GM04503 (cell line): ENCODE measurements at places on chromosomes 7 and 10.
A peak's percentile ranks its signal among the peaks of the same experiment; 100 is the strongest.

- no peak for DNase-seq
Observed at GRCh38 chr7:18202315-18203045, 174.8 kb upstream of the PRPS1L1 start.

DNA sequence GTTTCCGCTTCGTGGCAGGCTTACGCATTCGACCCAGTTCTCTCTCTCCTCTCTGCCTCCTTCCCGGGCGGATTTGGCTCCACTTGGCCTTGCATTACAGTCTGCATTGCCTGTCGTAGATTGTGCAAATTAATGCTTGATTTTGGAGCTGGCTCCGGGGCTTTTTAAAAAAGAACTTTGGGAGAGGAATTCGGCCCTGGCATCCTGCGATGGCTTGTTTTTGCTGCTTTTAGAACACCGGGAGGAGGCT, 767 bp downstream of the EIF4EBP2 start:
- no peak for DNase-seq

DNA sequence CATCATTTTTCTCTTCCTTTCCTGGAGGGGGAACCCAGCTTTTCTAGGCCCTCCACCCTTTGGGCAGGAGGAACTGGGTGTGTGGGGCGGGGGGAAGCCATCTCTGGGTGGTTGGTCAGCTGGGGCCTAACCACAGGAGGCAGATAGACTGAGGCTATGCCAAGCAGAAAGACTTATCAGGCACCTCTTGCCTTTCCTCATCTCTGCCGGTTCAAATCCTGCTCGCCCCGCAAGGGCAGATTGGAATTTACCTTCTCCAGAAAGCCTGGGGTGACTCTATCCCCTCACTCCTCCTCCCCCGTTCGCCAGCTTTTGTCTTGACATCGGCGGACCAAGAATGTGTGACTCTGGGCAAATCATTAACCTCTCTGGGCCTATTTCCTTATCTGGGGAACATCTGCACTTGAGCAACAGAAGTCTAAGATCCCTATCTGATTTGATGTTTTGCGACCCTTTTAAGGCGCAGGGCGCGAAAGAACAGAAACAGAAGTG, 584 bp upstream of the GARS1 start:
- no peak for DNase-seq

- DNase-seq: no peak
Observed at GRCh38 chr10:104274762-104275721, 6.1 kb downstream of the GSTO2 start.

DNA sequence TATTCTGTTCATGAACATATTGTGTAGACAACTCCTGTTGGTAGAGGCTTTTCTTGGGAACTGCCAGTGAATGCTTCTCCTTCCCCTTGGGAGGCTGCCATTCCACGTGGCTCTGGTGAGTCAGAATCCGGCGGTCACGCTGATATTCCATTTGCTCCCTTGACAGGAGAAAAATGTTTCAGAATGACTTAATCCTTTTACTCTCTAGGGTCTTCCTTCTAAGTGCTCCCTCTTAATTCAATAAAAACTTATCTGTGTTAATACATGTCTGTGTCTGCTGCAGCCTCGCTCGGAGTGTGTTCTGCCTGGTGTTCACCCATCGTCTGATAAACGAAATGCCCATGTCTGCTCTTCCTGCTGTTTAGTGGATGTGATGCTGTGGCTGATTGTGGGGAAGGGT, 278.6 kb downstream of the ARHGAP12 start:
- peak; percentile 69 for DNase-seq

GRCh38 chr7:103432712-103433111, 13.3 kb downstream of the SLC26A5 start:
- DNase-seq: no peak

GRCh38 chr7:151756076-151756731, 120.7 kb downstream of the PRKAG2 start:
- DNase-seq: no peak

DNA sequence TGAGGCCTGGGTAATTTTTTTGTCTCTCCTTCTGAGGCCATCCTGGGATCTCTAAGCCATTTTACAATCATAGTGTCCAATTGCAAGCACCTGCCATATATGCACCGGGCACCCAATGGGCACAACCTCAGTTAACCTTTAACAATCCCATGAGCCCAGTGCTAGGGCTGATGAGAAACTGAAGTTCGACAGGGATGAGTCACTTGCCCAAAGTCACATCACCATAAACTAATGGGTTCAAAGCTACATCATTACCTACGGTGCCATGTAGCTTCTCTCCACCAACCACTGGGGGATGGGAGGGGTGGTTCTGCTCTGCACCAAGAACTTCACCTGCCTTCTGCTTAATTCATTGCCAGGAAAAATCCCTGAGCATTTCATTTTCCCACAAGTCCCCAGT, 95.8 kb upstream of the ZNF716 start:
- no peak for DNase-seq

- DNase-seq: no peak
Observed at GRCh38 chr7:39952374-39952773, 2.3 kb downstream of the CDK13 start.

GRCh38 chr10:78279756-78280155, 246.1 kb downstream of the RPS24 start:
- DNase-seq: no peak

GRCh38 chr10:63667596-63668480, 146.6 kb downstream of the REEP3 start:
- no peak for DNase-seq

DNA sequence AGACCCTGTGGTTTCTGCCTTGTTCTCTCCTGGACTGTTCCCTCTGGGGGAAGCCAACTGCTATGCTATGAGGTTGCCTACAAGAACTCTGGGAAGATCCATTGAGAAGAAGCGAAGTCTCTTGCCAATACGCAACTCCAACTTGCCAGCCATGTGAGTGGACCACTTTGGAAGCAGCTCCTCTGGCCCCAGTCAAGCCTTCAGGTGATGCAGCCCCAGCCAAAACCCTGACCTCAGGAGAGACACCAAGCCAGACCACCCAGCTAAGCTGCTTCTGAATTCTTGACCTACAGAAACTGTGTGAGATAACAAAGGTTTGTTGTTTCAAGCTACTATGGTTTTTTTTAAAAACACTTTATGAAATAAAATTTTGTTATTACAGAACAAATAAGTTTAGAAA, 20.2 kb upstream of the MYL7 start:
- DNase-seq: no peak

GRCh38 chr7:2508327-2509215, 11.0 kb upstream of the LFNG start:
- DNase-seq: no peak

GRCh38 chr10:35446439-35446838, 110.1 kb downstream of the CCNY start:
- no peak for DNase-seq

DNA sequence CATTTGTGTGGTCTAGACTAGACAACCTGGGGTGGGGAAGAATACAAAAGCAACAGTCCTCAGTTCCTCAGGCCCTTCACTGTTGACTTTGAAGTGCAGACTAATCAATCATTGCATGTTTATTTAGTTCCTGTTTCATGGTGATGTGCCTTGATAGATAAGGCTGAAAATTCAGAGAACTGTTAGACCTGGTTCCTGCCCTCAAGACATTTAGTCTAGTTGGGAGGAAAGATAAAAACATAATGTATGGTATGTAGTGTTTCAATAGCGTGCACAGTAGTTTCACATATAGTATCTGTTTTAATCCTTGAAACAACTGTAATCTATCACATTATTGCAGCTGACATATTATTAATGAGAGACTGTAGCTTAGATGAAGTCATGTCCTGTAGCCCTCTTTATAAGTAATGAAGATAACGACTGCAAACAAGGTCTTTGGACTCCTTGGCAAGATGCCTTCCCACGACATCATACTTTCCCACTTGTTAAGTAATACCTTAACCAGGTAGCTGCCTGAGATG, 124.0 kb downstream of the CELF2 start:
- DNase-seq: no peak

- DNase-seq: no peak
Observed at GRCh38 chr7:50565977-50566376, 772 bp upstream of the DDC start.

DNA sequence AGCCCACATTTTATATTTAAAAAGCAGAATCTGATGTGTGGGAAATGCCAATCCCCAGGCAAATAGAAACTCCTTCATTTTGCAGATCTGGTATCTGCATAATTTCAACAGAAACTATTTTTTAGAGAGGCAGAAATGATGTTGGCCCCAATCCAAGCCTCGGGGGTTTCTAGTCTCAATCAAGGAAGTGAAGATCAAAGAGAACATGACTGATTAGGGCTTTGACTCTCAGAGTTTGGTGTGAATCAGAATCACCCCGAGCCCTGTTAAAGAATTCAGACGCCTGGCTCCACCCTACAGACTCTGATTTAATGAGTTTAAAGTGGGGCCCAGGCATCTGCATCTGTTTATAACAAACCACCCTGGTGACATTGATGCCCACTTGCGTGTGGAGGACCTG, 36.7 kb upstream of the UBE2H start:
- no peak for DNase-seq

GRCh38 chr10:11245510-11245909, 227.8 kb downstream of the CELF2 start:
- no peak for DNase-seq

GRCh38 chr10:49076741-49077521, 38.4 kb downstream of the VSTM4 start:
- no peak for DNase-seq

- no peak for DNase-seq
Observed at GRCh38 chr7:84583331-84583730, 388.7 kb upstream of the SEMA3A start.

GRCh38 chr10:101896225-101896877, 52.8 kb upstream of the KCNIP2 start:
- no peak for DNase-seq

GRCh38 chr10:114754445-114755320, 66.9 kb upstream of the FHIP2A start:
- DNase-seq: peak; percentile 37

- no peak for DNase-seq
Observed at GRCh38 chr7:44052771-44053365, 8.4 kb downstream of the DBNL start.

- no peak for DNase-seq
Observed at GRCh38 chr10:121084016-121084674, 233.0 kb downstream of the WDR11 start.

DNA sequence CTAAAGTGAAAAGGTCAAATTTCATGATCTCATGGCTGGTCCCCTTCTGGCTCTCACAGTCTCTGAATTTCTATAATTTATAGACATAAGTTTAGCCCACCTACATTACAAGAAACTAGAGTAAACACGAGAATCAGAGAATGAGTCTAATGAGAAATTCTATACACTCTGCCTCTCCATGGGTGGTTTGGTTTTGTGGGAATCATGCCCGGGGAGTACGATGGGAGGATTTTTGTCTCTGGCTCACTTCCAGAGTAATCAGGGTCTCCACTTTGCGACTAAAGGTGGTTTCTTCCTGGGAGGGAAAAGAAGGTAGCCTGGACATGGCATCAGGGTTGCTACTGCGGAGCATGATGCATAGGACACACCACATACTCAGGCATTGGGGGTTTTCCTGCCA, 69.7 kb downstream of the MRC1 start:
- no peak for DNase-seq

DNA sequence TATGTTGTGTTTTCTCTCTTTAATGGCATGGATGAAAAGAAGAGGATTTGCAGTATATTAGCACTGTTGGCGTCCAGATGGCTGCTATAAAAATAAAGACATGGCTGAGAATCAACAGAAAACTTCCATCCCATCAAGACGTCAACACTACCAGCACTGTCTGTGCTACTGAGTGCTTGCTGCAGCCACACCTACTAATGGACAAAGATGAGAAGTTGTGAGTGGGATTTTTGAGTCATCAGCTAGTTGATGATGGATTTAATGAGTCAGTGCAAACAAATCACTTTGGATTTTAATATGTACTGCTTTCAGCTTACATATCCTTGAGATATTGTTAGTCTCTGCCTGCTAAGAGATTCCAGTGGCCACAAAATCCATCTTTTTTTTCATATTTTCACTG, 631.0 kb upstream of the ANKRD30A start:
- peak; percentile 78 for DNase-seq

DNA sequence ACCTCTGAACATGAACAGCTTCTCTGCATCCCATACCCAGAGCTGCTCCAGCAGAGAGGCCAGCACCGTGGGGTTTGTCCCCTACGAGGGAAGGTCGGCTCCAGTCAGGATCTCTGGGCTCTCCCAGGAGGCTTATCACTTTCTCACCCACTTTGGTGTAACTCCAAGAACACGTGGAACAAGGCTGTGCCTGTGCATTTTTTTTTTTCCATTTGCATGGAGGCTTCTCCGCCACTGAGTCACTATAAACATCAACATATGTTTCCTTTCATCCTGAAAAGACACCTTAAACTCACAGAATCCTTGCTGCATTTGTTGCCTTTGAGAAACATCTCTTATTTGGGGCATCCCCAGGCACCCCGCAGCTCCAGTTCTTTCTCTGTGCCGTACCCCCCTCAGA, 29.4 kb upstream of the ECHDC3 start:
- DNase-seq: no peak

DNA sequence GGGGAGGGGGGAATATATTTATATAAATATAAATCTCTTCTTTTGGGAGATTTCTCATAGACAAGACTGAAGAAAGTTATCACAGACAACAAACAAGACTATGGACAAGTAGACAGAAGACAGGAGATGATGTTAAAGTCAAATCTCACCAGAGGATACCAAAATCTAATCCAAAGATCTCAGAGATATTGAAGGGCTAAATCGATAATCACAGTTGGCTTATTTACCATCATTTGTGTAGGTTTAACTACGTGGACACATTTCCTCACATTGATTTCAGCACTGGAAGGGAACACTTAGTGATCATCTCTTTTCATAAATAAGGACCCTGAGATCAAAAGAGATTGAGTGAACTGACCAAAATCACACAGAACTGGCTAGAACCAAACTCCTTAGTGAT, 2.7 kb upstream of the INPP5F start:
- no peak for DNase-seq

GRCh38 chr7:36563706-36564327, 160.5 kb downstream of the AOAH start:
- no peak for DNase-seq

DNA sequence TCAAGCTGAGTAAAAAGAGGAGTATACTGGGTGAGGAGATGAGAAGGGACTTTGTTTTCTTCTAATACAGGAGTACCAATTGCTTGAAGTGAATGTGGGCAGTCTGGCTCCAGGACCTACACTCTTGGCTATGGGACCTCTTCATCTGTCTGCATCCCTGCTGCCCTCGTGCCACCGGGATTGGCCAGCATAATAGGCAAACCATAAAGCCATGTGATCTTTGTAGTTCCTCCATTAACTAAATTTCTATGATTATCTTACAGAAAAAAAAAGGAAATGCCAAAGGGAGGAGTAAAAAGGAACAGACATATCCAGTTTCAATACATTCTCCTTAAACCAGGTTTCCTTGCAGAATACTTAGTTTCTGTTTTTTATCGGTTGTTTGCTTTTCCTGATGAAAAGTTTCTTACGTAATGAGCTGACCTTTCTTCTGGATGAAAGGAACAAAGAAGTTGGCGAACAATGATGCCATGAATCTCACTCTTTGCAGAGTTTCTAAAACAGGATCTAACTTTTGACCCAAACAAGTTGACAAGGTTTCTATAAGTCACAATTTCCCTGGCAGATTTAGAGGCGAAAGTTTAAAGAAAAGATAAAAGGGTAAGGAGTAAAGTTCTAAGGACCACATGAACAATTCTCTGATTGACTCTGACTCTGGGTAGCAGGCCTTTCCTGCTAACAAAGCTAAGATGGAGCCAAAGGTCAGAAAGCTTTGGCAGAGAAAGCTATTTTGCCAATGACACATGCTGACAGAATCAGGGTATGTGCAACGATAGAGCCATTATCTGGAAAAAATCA, 54.1 kb downstream of the LAMB1 start:
- peak; percentile 90 for DNase-seq

GRCh38 chr7:101669307-101669706, 40.2 kb upstream of the MYL10 start:
- DNase-seq: no peak

GRCh38 chr7:135260930-135261721, 27.5 kb downstream of the STRA8 start:
- no peak for DNase-seq
